RKO (cell line): ENCODE measurements at places on chromosomes 6 and 20.

GRCh38 chr20:53497246-53497645 lies 96.4 kb downstream of the ZNF217 start:
- no peak for DNase-seq

- no peak for DNase-seq
These were observed 291.6 kb upstream of the ECI2 start for GRCh38 chr6:4426968-4427367.

GRCh38 chr6:42279966-42280629 lies 62.4 kb upstream of the MRPS10 start:
- DNase-seq = no peak

GRCh38 chr6:14110001-14110818 lies 7.4 kb upstream of the CD83 start:
- no peak for DNase-seq

DNA sequence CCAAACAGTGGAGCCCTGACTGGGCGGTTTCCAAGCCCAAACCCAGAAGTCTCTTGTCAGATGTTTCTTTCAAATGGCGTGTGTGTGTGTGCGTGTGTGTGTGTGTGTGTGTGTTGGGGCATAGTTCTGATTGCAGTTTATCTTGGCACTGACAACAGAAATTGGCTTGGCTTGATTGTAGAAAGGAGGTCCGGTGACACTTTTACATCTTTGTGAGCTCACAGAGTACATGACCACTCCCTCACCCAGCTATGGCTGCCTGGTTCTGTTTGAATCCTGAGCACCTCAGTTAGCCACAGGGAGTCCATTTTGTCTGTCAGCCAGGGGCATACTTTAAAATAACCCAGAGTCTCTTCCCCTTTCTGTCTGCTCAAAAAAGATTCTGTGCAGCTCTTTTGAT lies 276.3 kb downstream of the CD83 start:
- no peak for DNase-seq

GRCh38 chr20:20710443-20711315 lies 1.8 kb downstream of the RALGAPA2 start:
- no peak for DNase-seq

GRCh38 chr20:5001174-5002076 lies at the start of gene SLC23A2:
TSS of gene SLC23A2 (minus strand) at chr20:5001510. CDS start at chr20:4932562, 68,948 bp downstream.
- DNase-seq = peak; percentile 36

- no peak for DNase-seq
These were observed 368.0 kb downstream of the QKI start for GRCh38 chr6:163782436-163783003.

GRCh38 chr6:48610846-48611245 lies 499.8 kb upstream of the PTCHD4 start:
- no peak for DNase-seq

- DNase-seq = no peak
These were observed 95.5 kb upstream of the NHSL1 start for GRCh38 chr6:138594758-138595140.

- no peak for DNase-seq
These were observed 251.8 kb downstream of the NRN1 start for GRCh38 chr6:5754904-5755303.

GRCh38 chr6:135703007-135703406 lies 148.5 kb upstream of the PDE7B start:
- DNase-seq = no peak

GRCh38 chr6:128696691-128697689 lies 176.6 kb upstream of the PTPRK start:
- DNase-seq = peak; percentile 68

- no peak for DNase-seq
These were observed 137.0 kb upstream of the TNFAIP3 start for GRCh38 chr6:137729866-137730629.

- DNase-seq = no peak
These were observed 83.1 kb downstream of the IRF4 start for GRCh38 chr6:474453-475185.

DNA sequence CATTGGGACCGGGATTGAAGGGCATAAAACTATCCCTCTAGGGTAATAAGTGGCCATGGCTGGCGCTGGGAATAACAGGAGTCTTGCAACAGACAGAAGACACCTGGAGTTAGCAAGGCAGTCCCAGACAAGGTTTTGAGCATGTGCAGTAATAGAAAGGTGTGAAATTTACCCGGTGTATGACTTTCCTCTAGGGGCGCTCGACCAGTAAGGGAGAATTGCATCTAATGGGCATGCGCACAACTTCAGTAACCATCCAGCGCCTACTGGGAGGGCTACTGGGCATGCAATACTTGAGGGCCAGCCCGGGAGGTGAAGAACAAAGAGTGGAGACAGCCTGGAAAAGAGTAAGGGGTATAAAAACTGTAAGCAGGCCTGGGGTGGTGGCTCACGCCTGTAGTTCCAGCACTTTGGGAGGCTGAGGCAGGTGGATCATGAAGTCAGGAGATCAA lies 32.7 kb downstream of the SERPINB6 start:
- peak; percentile 88 for DNase-seq

GRCh38 chr20:38222231-38222922 lies 38.2 kb downstream of the KIAA1755 start:
- peak; percentile 60 for DNase-seq

DNA sequence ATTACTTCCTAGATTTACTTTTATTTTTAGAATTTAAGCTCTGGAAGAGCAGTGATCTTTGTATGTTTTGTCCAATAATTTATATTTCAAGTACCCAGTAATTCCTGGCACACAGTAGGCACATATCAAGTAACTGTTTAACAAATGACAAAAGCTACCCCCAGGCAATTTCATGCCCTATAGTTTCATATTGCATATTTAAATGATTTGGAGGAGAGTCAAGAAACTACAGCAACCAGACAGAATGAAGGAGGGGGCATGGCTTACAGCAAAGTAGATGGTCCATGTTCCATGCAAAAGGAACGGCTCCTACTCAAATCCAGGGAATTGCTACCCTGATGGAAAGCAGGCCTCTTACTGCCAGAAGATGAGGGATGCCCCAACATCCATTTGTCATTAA lies 113.5 kb downstream of the ARHGAP18 start:
- DNase-seq = no peak

DNA sequence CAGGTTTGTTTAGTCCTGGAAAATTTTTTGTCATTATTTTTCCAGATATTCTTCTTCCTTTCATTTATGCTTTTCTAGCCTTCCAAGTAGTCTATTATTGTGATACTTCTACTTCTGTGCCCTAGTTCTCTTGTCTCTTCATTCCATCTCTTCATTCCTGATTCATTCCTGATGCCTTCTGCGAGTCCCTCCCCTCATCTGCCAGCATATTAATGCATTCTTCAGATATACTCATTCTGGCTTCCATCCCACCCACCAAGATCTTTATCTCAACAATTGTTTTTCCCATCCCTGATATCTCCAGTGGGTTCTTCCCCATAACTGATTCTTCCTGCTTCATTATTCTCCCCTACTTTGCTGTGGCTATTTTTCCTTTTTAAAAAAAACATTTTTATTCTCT lies 35.2 kb downstream of the ALDH5A1 start:
- no peak for DNase-seq

DNA sequence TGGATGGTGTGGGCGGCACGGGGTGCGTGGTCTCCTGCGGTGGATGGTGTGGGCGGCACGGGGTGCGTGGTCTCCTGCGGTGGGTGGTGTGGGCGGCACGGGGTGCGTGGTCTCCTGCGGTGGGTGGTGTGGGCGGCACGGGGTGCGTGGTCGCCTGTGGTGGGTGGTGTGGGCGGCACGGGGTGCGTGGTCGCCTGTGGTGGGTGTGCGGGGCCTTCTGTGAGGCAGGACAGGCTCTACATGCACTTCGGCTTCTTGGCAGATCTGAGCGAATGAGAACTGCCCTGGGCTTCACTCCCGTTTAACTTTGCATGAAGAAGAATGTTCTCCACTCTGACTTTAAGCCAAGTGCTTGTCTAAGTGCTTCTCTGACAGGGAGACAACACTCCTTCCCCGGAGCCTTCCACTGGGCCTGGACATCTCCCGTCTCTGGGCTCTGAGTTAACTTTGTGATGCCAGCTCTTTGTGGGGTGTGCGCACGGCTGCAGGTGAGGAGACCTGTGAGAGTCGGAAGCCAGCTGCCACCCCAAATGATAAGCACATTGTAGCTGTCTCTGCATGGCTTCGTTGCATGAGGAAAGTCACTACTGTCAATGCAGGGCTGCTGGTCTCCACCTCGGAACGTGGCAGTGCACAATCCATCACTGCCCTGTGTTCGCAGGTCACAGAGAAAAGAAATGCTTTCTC lies 244.8 kb downstream of the DLL1 start:
- no peak for DNase-seq

DNA sequence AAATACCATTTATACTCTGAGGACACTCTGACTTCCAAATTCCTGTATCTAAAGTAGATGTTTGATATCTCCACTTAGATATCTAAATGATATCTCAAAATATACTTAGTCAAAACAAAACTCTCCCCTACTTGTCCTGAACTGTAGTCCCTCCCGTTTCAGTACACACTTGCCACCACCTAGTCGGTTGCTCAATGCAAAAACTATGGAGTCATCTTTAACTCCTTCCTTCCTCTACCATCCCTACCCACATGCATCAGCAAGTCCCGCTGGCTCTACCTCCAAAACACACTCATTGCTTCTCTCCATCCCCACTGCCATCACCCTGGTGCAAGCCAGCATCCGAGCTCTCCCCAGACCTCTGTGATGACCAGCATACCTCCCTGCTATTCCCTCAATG lies 13.2 kb downstream of the STX7 start:
- DNase-seq = no peak

GRCh38 chr6:33979750-33980149 lies 166.1 kb downstream of the GRM4 start:
- no peak for DNase-seq

DNA sequence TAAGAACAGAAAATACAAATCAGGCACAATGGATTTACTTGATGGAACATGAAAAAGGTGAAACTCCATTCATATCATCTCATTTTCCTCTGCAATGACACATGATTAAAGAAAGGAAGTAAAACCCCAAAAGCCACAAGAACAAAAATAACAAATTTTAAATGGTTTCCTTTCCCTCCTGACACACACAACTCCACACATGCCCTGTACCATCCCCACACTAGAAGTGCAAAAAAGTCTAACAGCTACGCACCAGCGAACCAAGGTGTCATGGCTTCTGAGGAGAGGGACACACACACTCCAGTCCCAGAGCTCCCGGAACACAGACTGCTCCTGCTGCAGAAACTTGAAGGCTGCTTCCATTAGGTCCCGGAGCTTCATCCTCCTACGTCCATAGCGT lies 25.3 kb downstream of the MDN1 start:
- no peak for DNase-seq

DNA sequence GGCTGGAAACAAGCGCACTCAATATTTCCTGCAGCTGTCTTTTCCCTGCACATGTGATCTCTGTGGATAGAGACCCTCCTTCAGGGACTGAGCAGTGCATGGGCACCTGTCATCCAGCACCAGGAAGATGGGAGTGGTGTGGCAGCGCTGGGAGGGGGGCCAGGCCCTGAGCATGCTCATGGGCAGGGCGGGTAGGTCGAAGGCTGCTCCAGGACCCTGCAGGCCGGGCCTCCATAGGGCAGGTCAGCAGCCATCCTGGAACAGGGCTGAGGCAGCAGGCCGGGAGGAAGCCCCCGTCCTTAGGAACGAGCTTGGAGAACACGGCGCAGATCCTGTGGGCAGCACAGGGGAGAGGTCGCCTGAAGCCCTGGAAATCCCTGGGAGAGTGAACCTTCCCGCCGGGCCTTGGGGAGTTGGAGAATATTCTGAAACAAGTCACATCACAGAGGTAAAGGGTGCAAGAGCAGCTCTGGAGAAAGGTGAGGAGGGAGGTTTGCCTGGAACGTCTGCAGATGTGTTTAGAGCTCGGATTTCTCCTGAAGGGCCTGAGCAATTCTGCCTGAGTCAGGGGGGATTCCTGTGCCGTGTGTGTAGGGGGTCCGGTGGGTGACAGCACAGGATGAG lies 133.2 kb downstream of the SMOC2 start:
- no peak for DNase-seq

GRCh38 chr20:51095633-51096521 lies 73.0 kb upstream of the KCNG1 start:
- no peak for DNase-seq

DNA sequence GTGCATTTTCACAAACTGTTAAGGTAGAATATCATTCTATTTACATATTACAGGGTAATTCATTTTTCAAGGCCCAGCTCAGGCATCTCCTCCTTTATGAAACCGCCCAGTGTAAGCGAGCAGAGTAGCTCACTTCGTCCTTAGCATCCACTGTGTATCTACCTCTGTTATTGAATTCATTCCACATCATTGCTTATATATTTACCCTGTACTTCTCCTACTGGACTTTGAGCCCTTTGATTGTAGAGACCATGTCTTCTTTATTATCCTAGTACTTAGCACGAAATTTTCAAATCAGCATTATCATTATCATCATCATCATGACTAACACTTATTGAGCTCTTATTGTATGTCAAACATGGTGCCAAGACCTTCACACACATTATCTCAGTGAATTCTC lies 76.7 kb downstream of the FRK start:
- DNase-seq = no peak

DNA sequence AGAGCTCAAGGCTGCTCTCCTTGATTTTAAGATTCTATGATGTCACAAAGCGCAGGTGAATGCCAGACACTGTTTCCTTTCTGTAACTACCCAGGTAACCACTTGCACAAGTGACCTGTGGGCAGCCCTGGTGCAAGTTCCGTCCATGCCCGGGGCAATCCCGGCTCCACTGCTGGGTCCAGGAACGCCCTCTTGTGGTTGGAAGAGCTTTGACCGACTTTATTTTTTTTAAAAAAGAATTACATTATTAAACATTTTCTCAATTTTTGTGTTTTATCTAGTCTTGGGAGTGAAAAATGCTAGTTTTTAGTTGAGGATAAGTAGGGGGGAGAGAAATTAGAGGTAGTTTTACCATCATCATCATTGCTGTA lies 695.2 kb downstream of the QKI start:
- DNase-seq = no peak

DNA sequence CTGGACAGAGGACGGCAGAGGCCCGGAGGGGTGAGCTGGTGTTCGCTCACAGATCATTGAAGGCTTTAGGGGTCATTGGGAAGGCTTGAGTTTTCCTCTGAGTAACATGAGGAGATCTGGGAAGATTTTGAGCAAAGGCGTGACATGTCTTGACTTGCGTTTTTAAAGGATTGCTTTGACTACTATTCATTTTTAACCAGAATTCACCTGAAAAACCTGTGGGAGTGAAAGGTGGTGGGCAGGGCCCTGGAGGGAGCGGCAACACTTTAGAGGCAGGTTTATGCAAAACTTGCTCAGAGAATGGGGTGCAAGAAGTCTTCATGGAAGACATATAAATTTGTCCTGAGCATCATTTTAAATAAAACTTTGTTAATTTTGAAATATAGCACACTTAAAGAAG lies 72.2 kb upstream of the EEF1E1 start:
- DNase-seq = no peak

DNA sequence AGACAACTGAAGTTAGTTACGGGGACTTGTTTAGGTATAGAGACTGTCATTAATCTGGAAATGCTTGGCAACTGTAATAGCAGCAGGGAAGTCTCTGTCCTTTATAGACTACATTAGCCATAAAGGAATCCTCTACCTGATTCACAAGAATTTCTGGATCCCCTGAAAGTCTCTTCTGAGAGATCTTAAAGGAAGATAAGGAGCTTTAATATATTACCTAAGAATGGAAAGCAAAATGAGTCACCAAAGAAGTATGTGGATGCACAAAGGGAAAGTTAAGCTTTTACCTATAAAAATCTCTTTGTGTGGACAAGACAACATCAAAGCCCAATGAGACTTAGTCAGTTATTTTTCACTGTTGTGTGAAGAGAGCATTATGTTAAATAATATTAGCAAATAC lies 92.2 kb upstream of the RSPO3 start:
- no peak for DNase-seq

- no peak for DNase-seq
These were observed 454.7 kb downstream of the TFAP2B start for GRCh38 chr6:51273228-51273961.

GRCh38 chr6:2853769-2854395 lies 12.2 kb upstream of the SERPINB1 start:
- DNase-seq = peak; percentile 95
